IMR-90 (cell line): ENCODE measurements at places on chromosomes 3 and 15. TPM values are rescaled to one million over a fixed set of nuclear protein-coding genes. Genes with fewer than 3 reads are reported as not detected.

SLC28A2 gene
- not detected in 2 replicates for total RNA-seq

- peak; percentile 55 for DNase-seq
Observed at GRCh38 chr15:51775967-51776816, 24.8 kb downstream of the TMOD2 start.

DNA sequence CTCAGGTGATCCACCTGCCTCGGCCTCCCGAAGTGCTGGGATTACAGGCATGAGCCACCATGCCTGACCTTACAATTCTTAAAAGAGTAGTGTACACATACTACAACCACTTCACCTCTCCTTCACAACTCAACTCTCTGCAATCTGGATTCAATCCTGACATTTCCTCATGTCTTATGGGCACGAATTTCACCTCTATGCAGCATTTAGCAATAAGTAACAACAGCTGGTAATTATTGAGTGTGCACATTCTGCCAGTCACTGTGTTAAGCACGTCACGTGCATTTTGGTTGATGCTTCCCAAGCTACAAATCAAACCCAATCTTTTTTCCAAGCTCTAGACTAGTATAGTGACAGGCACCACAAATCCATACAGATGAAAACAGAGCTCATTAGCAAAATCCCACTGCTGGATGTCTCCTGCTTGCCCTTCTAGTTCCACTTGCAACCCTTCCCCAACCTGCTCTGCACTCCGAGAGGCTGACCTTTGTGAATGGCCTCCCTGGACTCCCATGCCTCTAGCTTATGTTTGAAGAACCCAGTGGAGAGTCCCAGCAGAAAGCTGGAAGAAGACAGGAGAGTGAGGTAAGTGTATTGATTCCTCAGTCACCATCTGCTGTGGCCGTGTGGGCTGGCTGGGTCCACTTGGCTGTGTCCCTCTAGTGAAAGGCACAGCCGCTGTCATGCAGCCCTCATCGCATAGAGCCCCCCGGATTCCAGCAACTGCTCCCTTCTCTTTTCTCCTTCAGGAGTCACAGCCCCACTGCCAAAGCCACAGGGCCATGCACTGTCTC lies 176.5 kb downstream of the MEX3B start:
- DNase-seq: no peak

DNA sequence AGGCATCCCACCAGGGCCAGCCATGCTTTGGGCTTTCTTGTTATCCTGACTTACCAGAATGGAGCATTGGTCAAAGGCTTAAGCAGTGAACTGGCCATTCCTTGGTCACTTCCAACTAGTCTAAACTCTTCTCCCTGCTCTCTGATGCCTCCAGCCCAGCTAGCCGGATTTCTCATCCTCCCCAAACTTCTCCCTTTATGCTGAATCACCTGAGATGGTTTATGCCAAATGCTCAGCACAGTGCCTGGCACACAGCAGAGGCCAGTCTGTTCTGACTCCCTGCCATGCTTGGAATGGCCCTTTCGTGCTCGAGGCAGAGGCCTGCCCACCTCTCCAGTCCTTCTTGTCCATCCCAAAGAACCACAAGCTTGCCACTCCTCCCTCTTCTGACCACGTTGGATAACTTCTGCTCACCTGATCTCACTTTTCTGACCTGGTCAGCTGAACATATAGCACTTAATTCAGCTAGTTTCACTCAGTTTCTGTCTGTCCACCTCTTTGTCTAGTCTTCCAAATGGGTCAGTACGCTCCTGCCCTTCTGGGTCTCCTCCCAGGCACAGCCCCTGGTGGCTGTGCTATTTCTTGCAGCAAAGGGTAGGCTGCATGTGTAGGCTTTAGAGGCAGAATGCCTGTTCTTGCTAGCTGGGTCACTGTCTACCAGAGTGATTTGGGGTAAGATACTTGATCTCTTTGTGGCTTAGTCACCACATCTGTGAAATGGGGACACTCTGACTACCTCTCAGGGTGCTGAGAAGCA lies 2.2 kb upstream of the RBP1 start:
- DNase-seq: no peak

- DNase-seq: peak; percentile 55
Observed at GRCh38 chr3:31959951-31960792, 20.9 kb downstream of the OSBPL10 start.

GRCh38 chr3:13827256-13827655 lies 52.6 kb downstream of the WNT7A start:
- DNase-seq: no peak

DNA sequence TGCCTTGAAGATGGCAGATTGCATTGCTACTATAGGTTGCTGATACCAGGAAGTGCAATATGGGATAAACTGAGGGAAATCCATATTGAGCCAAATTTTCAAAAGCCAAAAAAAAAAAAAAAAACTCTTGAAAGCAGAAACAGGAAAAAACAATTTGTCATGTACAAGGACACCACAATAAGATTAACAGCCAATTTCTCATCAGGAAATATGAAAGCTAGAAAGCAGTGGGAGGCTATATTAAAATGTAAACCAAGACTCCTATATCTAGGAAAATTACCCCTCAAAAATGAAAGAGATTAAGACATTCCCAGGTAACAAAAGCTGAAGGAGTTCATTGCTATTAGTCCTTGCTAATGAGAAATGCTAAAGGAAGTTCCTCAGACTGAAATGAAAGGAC lies 462.8 kb upstream of the DPH6 start:
- no peak for DNase-seq

- DNase-seq: no peak
Observed at GRCh38 chr15:58701376-58701775, 48.1 kb downstream of the ADAM10 start.
